Effector CD8-positive, alpha-beta T cell (primary cell): ENCODE measurements at places on chromosomes 2 and 18.
A peak's percentile ranks its signal among the peaks of the same experiment; 100 is the strongest.

DNA sequence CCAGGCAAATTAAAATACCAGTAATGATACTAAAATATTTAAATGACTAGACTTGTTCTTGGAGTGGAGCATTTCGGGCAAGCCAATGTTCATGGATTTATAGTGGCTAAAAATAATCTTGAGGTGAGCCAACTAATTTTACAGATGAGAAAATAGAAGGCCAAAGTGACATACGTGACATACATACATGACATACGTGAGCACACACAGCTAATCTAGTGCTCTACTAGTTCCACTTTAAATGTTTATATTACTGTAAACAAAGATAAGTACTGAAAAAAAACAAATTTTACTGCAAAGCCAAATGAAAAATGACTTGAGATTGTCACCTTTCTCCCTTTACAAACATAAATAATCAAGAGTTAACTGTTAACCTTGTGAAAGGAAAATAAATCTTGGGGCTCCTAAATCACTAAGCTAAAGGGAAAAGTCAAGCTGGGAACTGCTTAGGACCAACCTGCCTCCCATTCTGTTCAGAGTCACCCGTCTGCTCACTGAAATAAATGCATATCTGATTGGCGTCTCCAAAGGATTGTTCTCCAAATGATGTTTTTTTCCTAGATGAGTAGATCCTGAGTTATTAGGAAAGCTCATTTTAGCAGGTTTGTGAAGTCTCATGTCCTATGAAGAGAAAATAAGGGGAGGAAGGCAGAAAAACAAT lies 96.7 kb downstream of the PMS1 start:
- no peak for DNase-seq

GRCh38 chr2:30636311-30636710 lies 170.9 kb downstream of the CAPN13 start:
- no peak for DNase-seq

GRCh38 chr2:222774941-222775340 lies 85.9 kb upstream of the ACSL3 start:
- DNase-seq = no peak

DNA sequence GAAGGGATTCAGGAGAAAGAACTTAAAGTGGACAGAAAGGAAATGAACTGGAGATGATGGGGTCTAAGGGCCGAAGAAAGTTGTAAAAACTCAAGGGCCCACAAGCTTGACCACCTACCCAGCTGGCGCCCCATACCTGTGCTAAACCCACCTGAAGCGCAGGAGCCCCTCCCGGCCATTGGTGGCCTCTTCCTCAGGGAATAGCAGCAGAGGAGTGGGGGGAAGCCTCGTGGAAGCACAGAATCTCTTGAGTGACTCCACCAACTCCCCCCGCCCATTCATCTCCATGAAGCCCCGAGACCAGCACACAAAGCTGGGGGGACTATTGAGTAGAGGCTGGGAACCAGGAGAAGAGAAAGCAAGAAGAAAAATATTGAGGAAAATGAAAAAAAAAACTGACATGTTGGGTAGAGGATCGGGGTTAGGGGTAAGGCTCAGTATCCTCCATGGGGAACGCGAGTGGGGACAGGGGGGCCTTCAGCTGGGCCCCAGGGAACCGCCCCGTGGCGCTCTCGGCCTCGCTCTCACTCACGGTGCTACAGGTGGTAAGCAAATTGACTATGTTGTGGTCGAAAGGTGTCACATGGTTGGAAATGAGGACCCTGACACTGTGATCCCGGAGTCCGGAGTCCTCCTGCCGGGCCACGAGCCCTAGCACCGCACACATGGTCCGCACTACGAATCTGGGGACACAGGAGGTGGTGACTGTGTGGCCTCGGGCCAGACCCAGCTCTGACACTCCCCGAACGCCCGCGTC lies 728 bp downstream of the AUP1 start:
- DNase-seq = no peak

GRCh38 chr2:131120815-131121317 lies 15.7 kb downstream of the PLEKHB2 start:
- DNase-seq = no peak

- no peak for DNase-seq
Measured at GRCh38 chr2:73013936-73014335, 57.6 kb downstream of the SFXN5 start.

DNA sequence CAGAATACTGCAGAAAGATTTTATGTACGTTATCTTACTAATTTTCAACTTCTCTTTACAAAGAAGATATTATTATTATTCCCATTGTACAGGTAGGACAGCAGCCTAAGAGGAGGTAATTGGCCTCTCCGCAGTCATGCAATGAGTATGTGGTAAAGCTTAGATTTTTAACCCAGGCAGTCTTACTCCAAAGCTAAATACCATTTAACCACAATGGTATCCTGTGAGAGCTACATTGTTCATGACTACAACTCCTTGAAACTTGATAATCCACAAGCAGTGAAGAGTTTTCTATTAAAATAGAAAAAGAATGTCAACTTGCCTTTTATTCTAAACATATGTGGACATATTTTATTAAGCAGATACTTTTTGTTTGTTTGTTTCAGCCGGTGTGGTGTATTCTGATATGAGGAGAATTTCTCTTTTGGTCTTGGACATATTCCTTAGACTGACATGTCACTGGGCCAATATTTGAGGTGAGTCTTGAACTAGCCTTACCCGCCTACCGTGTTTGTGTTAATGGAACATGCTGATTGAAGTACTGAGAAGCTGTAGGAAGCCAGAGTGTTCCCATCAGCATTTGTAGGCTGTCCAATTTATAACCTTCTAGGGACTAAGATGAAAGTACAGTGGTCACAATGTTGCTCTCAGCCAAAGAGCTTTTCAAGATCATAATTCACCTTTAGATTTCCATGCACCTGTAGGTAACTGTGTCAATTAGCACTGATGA lies 293.9 kb upstream of the DCC start:
- DNase-seq = no peak

DNA sequence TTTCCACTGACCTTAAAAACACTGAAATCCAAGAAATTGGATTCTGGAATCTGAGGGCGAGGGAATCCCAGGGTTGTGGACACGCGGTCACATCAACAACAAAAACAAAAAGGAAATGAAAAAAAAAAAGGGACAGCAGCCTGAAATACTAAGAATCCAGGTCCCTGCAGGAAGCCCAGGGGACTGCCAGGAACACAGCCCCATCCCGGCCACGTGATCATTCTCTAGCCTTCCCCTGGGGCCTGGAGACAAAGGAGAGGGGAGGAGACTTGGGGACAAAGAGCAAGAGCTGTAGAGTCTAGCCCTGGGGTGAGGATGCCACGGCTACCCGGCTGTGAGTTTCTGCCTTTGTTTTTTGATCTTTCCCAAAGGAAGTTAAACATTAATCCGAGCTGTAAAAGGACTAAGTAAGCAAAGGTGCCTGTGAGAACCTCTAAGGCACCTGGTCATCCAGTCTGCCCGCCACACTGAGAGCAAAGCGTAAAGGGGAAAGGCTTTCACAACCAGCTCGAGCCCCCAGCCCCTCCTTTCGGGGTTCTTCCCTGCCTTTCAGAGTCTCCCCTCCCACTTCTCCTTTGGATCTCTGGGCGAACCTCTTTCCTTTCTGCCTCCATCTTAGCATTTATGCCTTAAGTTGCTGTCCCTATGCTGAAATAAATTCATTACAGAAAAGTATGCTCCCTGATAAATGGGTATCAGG lies 57.9 kb upstream of the MSH2 start:
- no peak for DNase-seq

DNA sequence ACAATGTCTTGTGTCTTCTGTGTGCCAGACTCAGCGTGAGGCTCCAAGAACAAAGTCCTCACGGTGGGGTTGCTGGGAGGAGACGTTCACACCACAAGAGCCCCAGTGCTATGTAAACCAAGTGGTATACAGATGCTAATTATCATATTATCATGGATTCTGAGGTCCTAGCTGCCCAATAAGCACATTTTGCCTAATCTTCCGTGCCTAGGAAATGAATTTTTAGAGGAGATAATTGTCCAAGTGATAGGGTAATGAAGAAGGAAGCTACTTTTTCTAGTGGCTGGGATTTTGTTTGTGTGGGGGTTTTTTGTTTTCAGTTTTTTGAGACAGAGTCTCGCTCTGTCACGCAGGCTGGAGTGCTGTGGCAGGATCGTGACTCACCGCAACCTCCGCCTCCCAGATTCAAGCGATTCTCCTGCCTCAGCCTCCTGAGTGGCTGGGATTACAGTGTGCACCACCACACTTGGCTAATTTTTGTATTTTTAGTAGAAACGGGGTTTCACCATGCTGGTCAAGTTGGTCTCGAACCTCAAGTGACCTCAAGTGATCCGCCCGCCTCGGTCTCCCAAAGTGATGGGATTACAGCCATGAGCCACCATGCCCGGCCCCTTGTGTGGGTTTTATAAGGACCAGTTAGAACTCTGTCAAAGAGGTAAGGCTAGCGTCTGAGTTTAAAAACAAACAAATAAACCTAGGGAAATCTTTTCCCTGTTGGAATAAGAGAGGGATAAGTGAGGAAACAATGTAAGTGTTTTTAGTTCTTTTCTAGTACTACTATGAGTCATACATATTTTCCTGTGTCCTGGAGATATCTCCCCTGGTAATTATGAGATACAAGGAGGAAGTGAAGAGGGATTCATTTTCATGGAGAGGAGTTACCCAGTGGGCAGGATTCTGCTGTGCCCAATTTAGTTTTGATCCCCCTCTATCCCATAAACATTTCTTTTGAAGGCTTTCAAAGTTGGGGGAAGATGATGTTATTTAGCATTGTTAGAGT lies 9.5 kb upstream of the SMAD7 start:
- DNase-seq = no peak

DNA sequence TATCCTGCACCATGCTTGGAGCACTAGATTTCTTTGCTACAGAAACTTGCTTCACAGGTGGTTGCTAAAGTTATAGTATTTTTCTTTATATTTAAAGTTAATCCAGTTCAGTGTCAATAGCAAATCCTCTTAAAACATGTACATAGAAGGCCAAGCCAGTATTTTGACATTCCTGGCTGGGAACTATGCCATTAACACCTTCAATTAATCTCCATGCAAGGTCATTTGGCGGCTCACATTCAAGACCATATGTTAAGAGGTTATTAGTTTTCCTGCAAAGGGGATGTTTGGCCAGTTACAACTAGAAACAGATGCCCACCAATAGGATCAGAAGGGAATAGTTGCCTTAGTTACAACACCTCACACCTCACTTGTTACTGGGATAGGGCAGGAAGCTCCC lies 261.3 kb upstream of the MEIS1 start:
- no peak for DNase-seq

DNA sequence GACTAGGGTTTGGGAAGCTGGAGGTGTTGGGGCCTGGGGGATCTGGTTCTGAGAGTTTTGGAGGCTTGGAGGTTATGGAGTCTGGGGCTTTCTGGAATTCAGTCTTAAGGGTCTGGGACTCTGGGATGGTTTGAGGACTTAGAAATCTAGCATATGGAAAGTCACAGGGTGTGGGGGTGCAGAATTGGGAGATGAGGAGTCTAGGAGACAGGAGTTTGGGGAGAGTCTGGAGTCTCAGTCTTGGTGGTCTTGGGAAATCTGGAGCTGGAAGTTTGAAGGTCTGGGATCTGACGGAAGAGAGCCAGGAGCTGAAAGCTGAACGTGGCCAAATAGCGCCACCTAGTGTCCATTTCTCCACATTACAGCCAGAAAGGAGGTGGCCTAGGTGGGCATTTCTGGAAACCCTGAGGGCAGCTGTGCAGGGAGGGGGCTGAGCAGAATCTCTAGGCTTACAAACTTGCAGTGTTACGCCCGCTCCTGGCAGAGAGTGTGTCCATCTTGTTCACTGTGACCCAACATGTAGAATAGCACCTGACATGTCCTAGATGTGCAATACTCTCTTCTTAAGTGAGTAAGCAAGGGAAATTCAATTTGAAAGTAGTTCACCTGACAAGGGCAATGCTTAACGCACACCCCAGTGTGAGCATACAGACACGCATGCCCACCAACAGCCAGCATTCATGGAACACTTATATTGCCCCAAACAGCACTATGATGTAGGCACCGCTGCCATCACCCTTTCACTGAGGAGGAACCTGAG lies 204.8 kb downstream of the TFCP2L1 start:
- peak; percentile 5 for DNase-seq

DNA sequence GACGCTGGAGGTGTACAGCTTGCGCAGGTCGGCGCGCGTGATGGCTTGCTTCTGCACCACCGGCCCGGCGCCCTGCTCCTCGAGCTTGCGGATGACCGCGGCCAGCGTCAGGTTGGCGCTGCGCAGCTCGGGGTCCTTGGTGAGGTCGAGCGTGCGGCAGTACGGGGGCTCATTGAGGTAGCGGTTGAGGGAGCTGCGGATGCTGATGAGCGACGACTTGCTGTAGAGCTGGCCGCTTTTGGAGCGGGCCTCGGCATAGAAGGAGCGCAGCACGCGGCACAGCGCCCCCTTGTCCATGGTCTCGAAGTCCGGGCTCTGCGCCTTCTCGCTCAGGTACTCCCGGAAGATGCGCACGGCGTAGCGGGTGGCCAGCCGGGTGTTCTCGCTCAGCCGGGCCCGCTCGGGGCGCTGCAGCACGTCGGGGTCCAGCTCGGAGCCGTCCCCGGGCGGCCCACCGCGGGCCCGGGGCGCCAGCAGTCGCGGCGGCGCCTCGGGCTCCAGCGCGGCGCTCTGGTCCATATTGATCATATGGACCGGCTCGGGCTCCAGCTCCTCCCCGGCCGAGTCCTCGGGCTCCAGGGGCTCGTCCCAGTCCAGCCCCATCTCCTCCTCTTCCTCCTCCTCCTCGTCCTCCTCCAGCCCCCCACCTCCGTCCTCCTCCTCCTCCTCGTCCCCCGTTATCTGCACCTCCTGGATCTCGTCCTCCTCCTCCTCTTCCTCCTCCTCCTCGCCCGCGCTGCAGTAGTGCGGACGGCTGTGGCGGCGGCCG lies 523 bp downstream of the KCTD1 start:
- peak; percentile 3 for DNase-seq
